ENCODE measurements at places on chromosomes 7 and 10.

DNA sequence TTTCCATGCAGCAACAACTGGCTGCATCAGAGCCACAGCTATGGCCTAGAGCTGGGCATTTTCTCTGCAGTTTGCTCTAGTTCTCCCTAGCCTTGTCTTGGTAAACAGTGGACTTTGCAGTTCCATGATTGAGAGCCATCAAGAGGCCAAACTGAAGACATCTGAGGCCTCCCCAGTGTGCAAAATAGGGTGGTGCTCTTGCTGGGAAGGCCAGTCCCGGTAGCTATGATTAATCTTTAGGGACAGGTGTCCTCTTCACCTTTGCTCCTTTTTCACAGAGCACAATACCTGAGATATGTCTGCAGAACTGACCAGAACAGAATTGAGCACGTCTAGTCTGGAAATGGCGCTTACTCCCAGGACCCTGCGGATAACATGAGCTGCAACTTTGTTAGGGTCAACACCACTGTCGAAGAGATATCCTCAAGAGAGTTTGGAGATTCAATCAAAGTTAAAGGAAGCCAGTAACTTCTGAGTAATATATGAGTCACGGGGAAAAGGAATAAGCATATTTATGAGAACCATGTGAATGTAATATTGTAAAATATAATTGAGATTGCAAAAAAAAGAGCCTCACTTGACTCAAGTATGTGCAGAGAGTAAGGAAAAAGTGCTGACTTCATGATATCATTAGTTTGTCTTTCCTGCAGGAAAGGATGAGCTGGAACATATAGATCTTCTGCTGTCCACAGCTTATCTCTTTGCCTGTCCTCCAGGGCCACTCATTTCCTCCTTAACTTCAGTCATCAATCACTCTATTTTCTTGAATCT, 76.7 kb downstream of the ANK3 start:
- DNase-seq: no peak

DNA sequence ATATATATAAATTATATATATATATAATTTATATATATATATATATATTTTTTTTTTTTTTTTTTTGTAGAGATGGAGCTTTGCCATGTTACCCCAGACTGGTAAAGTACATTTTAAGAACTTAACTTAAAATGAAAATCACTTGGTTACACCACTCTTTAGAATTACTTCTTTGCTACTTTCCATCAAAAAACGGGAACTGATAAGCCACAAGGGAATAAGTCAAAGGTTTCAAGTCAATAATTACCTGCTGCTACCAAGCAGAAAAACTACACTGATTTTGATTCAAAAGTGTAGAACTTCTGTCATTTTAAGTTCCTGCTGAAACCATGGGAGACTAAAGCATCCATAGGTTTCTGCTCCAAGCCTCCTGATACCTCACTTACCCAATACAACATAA, 12.2 kb downstream of the PPA1 start:
- no peak for DNase-seq

DNA sequence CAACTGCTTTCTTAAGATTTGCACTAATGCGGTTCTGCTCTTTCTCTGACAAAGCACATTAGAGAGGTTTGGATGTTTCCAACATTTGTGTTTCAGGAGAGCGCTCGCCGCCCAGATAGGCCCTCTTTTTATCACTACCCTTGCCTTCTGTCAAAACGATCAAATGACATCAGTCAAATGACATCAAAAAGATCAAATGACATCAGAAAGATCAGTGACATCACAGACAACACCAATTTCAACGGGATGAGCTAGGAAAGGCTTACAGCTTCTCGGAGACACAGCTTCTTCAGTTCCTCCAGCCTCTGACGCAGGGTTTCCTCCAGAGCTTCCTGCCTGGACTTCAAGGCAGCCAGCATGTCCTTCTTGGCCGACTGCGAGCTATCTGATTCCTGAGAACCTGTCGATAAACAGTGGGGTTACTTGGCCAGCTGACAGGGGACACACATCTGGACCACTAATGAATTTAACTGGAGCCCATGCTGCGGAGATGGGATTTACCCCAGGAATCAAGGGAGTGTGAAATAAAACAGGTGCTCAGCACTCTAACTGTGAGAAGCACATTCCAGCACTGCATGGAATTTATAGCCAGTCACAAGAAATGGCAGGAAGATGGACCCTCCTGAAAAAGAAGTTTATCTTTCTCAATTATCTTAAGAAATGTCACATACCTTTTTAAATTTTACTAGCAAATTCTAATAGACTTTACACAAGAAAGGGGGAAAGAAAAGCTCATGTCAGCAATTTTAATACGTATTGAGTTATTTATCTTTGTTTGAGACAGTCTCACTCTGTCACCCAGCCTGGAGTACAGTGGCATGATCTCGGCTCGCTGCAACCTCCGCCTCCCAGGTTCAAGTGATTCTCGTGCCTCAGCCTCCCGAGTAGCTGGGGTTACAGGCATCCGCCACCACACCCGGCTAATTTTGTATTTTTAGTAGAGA, 88.2 kb downstream of the PRPF18 start:
- DNase-seq: no peak

GRCh38 chr10:65213170-65213569, 1692.0 kb downstream of the REEP3 start:
- DNase-seq: no peak

DNA sequence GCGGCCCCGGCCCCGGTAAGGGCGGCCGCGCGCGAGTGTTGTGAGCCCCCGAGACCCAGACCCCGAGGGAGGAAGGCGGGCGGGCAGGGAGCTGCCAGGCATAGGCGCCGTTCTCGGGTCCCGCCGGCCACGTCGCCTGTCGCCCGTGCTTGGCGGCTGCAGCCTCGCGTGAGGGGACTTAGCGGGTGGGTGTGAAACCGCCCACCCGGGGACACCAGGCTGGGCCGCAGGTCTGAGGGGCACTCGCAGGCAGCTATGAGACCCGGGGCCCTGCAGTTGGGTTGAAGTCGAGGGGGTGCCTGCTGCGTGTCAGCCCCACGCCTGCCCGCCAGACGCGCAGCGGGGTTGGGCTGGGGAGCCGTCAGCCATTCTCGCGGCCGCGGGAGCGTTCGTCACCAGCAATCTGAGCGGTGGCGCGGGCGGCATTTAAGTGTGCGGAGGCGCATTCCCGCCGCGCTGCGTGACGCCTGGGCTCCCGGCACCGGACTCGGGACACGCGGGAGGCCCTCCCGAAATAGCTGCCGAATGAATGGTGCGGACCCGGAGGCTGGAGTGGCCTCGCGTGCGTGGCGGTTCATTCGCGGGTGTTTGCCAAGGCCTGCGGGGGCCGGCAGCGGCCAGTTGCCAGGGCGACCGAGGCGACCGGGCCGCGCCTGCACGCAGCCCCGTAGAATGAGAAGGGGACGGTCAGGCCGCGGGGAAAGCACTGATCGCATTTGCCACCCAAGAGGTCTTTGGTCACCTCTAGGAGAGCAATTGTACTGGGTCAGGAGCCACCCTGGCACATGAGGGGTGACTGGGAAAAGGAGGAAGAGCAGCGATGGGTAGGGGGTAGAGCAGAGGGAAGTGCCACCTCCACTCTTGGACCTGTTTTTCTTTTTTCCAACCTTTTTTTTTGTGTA, 750 bp downstream of the ZNF398 start:
- peak; percentile 56 for DNase-seq

DNA sequence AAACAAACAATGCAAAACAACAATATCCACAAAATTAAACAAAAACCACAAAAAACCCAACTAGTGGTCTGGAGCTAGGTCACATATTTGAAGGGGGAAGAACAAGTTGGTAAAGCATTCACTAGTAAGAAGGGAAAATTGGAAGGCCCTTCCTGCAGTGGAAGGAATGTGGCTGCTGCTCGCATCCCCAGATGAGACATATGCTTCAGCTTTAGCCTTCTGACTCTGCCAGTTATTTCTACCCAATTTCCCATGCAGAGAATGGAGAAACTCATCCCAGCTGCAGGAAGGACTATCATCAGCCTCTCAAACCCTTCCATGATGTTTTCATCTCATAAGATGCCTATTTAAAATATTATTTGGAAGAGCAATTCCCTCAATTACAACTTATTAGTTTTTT, 176.6 kb downstream of the BMPER start:
- no peak for DNase-seq

GRCh38 chr7:4209126-4209525, 473.0 kb upstream of the FOXK1 start:
- DNase-seq: no peak

- no peak for DNase-seq
These were observed 486 bp downstream of the CACNA2D1 start for GRCh38 chr7:82443036-82443546.

DNA sequence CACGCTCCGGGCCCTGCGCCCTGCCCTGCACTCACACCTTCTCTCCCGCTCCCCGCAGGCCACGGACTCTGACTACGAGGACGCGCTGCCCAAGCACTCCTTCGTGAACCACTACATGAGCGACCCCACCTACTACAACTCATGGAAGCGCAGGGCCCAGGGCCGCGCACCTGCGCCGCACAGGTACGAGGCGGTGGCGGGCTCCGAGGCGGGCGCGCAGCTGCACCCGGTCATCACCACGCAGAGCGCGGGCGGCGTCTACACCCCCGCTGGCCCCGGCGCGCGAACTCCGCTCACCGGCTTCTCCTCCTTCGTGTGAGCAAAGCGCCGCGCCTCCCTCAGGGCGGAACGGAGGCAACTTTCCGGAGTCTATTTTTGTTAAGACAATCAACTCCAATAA, 417.0 kb upstream of the FOXK1 start:
- no peak for DNase-seq

- DNase-seq: no peak
These were observed 165.4 kb upstream of the ADO start for GRCh38 chr10:62639144-62639543.

DNA sequence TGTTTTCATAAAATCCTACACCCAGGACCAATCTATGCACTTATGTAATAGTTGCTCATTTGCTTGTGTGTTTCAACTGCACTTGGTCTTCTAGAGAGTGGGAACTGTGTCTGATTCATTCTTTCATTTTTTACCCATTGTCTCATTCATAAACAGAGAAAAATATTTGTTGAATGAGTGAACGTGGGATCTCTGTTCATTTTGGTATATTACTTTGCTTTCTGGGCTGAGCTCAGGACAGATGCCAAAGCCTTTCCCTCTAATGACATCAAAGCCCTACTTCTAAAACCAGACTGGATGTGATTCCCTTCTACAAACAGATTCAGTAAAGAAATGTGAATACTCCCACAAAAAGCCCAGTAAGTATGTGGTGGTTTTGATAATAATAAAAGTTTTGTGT, 145.2 kb downstream of the ST7 start:
- DNase-seq: no peak

DNA sequence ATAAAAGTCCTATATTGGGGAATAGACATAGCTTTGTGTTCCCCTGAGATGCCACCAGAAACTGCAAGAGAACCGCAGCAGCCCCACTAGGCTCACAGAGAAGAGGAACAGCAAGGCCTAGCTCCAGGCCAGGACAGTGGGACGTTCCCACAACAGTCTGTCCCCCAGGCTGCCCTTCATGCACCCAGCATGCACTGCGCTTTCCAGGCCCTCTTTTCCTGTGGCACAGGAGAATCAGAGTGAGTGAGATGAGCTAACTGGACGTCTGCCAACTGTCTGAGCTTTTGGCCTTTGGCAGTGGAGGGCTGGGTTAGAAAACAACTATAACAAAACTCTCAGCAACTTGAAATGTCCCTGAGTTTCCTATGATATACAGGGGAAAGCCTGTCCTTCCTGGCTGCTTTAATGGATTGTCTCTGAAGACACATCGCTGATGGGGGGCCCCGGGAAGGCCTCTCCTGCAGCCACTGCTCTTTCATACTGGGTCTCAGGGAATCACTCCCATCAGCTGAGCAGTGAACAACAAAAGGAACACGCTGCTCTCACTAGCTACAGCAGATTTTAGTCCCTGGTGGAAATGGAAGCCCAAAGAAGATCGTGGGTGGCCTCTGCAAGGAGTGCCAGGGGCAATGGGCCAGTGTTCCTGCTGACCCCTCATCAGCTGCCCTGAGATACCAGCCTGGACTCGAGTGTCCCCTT, 53.5 kb downstream of the PODXL start:
- no peak for DNase-seq

DNA sequence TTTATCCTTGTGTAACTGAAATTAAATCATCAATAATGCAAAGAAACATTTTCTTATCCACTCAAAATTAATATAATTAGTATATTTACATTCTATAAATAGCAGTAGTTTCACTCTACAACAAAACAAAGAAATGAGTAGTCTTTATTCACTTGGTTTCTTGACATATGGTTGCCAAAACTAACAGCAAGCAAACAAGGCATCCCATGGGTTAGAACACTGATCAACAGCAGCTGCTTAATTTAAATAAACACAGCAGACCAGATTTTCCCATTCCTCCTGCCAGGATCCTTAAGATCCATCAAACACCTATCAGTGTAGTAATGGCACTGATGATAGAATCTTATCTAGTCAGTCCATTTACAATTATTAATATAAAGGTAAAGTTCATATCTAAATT, 22.1 kb downstream of the NCAPG2 start:
- DNase-seq: no peak

- DNase-seq: no peak
These were observed 185.6 kb upstream of the PRSS58 start for GRCh38 chr7:142443216-142444010.

GRCh38 chr10:10792681-10793080, 225.0 kb upstream of the CELF2 start:
- DNase-seq: no peak

GRCh38 chr10:15345450-15345849, 25.6 kb downstream of the FAM171A1 start:
- no peak for DNase-seq
